ENCODE measurements at places on chromosomes 12 and 14.

DNA sequence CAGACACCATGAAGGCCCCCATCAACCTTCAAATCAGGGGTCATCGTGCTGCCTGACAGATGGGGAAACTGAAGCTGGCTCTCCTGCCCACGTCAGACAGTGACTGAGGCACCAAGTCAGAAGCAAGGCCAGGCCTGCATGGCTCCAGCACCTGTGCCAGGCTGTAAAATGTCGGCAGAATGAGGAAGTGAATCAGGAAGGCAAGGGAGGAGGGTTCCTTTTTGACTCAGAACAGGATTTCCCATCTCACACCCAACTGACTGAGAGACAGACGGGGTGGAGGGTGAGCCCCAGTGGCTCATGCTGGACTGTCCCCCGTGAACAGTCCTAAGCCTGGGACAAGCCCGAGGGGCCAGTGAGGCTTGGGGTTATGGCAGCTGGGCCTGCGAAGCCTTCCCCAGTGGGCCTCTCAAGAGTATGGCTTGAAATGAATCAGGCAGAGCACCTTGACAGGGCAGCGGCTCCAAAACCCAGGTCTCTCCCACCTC is 20.9 kb downstream of the SYNE3 start:
- no peak for DNase-seq

DNA sequence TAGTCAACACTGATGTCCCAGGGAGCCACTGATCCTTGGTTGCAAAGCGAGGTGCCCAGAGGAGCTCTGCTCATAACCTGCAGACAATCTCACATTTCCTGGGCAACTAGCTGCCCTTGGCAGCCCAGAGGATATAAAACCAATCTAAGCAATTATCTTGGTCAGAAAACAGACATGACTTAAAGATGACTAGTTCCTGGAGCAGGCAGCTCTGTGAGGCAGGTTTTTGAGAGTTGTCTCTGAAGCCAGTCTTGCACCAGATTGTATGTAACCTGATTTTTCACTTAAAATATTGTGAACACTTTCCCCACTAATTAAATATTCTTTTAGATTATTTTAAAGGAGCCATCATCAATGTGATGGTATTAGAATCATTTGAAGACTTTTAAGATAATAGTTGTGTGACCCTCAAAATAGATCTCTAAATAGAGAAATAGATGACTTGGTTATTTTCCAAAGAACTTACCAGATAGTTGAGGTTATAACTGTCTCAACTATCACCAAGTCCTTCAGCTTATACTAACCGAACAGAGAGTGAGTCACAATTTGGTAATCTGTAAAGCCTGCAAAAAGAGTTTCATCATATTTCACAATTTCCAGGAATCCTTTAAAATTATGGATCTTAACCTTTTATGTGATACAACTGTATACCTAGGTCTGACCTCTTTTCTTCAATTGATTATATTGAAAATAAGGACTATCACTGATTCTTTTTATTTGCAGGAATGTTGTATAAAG is 75.9 kb downstream of the LIN7A start:
- DNase-seq = no peak

DNA sequence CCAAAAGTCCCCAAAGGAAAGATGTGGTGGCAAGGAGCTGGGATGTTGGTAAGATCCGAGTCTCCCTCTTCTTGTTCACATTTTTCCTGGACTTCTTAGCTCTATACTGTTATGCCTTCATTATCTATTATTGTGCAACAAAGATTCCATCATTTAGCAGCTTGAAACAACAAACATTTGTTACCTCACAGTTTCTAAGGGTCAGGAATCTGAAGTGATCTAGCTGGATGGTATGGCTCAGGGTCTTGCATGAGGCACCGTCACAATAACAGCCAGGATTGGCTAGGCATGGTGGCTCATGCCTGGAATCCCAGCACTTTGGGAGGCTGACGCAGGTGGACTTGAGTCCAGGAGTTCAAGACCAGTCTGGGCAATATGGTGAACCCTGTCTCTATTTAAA is 51.1 kb upstream of the KRAS start:
- no peak for DNase-seq

DNA sequence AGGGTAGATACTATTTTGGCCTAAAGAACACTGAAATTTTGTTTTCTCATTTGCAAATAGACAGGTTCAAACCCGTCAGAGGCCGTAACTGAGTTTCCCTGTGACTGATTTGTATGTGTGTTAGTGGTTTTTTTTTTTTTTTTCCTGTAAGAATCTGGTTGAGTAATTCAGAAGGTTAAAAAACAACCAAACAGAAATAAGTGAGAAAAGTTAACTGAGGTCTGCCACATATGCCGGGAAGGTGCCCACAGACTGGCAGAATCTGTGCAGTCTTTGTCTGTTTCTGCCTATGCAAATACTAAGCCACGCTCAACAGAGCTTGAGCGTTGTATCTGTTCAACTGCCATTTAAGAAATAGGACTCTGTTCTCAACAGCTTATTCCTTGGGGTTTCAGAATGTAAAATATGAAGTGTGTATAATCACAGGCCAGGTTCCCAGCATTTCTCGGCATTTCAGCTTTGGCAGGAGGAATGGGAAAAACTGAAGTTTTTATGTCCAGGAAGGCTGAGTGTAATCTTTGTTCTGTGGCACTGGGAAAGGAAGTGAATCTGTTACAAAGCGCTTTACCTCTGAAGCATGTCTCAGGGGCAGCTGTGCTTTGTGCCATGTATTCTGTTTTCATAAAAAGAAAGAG is 181.9 kb downstream of the PRKCH start:
- peak; percentile 82 for DNase-seq

- DNase-seq = no peak
Observed at GRCh38 chr12:22938323-22938722, 313.4 kb downstream of the ETNK1 start.

DNA sequence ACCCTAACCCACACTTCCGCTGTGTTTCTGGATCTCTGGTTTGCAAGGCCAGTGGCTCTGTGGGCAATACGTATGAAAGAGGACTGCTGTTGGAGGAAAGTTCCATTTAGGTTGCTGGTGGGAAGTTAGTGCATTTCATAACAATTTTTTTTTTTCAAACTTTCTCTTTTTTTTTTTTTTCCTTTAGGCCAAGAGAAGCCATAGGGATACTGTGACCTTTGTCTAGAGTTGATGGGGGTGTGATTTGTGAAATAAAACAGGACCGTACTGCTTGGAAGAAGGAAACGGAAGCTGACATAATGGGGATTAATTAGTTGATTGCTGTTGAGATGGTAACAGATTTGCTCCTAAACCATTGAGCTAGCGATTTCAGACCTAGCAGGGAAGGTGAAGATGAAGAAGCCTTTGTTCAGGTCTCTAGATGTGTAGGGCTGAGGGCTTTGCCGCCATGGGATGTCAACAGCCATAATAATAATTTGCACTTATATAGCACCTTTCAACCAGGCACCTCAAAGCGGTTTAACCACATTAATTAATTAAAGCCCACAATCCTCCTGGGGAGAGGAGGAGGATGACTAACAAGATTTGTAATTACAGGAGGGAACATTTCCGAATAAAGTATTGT is 315.3 kb downstream of the ZFP36L1 start:
- no peak for DNase-seq

- DNase-seq = peak; percentile 13
Observed at GRCh38 chr14:64549791-64550620, at the start of gene PPP1R36. TSS of gene PPP1R36 (plus strand) at chr14:64549961. CDS start at chr14:64549998, 37 bp downstream.

- DNase-seq = no peak
Observed at GRCh38 chr12:129081755-129082250, 228.5 kb downstream of the GLT1D1 start.

GRCh38 chr12:843609-844008 is 91.2 kb downstream of the WNK1 start:
- no peak for DNase-seq

GRCh38 chr14:31660728-31661127 is 99.5 kb downstream of the NUBPL start:
- DNase-seq = no peak

DNA sequence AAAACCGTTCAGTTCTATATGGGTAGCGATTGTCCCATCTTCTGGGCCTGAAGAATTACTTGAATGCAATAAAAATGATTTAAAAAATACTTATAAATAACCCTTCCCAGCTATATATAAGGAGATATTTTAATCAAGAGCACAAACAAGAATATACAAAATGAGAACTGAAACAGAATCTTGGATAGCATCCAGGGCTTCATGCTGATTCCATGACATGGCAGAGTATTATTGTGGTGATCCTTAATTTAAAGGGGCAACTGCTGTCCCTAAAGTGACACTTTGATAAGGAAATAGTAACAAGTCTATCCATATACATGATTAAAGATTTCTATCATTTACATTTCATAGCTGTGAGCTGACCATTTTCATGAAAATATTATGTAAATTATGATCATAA is 18.8 kb downstream of the WBP11 start:
- DNase-seq = no peak

- no peak for DNase-seq
Observed at GRCh38 chr14:68922886-68923285, 56.2 kb downstream of the ACTN1 start.

DNA sequence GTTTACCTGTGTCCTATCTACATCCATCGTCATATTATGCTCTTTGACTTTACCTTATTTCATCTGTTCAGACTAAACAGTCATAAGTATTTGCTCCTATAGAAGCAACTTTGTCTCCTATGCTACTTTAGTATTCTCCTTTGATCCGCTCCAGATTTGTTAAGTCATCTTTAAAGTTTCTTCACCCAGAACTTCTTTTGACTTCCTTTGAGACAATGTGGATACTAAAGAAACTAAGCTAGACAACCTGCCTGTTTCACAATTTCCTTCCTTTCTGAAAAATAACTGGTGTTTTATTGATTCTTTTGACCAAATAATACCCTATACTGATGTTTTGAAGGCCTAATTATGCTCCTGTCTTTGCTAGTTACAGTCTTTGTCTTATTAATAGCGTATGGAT is 30.0 kb upstream of the LRRK2 start:
- no peak for DNase-seq

- DNase-seq = no peak
Observed at GRCh38 chr14:72013721-72014345, 81.6 kb downstream of the RGS6 start.

- no peak for DNase-seq
Observed at GRCh38 chr12:95336387-95337067, 118.9 kb downstream of the VEZT start.

GRCh38 chr14:100534528-100535286 is 52.5 kb downstream of the BEGAIN start:
- no peak for DNase-seq

GRCh38 chr12:11834931-11835330 is 185.5 kb downstream of the ETV6 start:
- no peak for DNase-seq

DNA sequence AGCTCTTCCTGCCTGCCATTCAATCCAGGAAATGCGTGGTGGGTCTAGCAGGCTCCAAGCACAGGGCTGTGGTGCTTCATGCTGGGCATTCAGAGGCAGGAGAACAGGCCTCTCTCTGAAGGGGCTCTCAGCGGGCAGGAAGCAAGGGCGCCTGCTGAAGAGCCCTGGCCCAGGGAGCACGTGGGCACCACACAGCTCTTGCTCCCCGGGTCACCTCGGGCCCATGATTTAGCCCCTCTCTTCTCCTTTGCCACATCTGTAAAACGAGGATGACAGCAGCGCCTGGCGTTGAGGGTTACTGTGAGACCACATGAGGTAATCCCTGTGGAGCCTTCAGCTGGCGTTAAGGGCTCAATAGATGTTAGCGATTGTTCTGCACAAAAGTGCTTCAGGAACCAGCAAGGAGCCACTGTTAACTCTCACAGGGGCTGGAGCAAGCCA is 37.6 kb upstream of the SPTLC2 start:
- DNase-seq = no peak

DNA sequence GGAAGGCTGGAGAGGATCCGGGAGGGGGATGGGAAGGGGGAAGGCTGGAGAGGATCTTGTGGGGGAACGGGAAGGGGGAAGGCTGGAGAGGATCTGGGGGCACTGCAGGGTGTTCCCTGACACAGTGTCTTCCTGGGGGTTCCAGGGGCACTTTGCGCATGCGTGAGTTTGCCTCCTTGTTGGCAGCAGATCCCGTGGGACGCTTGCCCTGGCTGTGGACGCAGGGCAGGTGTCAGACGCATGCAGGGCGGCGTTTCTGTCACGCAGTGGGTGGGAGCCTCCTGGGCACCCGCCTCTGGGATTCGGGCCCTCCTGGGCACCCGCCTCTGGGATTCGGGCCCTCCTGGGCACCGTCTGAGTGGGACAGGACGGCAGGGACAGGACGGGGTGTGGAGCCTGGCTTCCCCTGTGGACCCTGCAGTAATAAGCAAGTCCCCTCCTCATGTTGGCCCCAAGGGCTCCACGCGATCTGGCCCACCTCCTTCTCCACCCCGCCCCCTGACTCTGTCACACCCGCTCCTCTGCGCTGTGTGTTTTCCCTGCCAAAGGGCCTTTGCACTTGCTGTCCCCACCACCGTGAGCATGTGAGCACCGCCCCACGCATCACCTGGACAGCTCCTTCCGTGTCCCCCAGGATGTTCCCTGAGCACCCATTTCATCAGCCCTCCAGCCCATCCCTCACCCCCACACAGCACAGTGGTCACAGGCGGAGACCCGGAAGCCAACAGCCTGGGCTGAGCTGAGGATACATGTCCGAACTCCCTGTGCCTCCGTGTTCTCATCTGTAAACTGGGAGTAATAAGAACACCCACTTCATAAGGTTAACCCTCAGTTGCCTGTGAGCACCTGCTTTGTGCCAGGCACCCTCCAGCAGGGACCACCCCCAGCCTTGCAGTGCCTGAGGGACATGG is 4.4 kb downstream of the MMP17 start:
- no peak for DNase-seq

DNA sequence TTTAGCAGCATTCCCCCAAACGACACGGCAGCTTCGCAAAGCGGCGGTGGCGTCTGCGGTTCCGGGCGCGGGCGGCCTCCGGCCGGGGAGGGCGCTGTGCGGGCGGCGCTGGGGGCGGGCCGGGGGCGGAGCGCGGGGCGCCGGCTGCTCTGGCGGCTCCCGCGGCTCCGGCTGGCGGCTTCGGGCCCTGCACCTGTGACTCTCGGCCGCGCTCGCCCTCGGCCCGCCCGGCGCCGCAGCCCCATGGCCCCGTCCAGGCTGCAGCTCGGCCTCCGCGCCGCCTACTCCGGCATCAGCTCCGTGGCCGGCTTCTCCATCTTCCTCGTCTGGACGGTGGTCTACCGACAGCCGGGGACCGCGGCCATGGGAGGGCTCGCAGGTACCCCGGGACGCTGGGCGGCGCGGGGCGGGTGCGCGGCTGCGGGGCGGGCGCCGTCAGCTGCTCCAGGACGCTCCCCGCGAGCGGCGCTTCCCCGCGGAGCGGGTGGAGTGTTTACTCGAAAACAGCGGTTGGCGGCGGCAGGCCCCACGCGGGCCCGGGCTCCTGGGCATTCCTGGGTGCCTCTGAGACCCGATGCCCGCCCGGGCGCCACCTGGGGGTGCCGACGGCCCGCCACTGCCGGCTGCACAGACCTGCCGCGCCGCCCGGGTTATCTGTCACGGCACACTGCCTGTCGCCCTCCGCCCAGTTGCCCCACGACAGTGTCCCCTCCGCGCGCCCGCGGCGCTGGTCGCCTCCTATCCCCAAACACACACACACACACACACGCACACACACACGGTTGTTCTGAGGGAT is at the start of gene SLC48A1:
TSS of gene SLC48A1 (plus strand) at position 177 of the 796 bp plus-strand sequence. CDS start at position 244, 67 bp downstream.
- peak; percentile 66 for DNase-seq
